Fibroblast of gingiva (primary cell): ENCODE measurements at places on chromosomes 6 and 20.
A peak's percentile ranks its signal among the peaks of the same experiment; 100 is the strongest.

DNA sequence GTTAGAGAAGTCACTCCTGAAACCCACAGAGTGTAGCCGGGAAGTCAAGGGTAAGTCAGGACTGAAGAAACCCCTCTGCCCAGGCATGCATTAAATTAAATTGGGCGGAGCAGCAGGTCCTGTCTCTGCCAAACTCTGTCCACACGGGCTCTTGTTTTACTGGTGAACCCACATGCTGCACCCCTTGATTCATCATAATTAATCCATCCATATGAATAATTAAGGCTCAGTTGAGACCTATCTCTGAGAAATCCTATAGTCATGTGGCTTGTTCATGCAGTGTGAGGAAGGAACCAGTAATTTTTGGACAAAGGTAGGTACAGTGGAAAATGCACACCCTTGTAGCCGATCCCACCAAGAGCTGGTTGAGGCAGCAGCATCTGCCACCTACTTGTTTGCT lies 43.0 kb downstream of the PXDC1 start:
- DNase-seq: no peak

GRCh38 chr6:73610444-73611275 lies 43.1 kb downstream of the SLC17A5 start:
- DNase-seq: peak; percentile 55

DNA sequence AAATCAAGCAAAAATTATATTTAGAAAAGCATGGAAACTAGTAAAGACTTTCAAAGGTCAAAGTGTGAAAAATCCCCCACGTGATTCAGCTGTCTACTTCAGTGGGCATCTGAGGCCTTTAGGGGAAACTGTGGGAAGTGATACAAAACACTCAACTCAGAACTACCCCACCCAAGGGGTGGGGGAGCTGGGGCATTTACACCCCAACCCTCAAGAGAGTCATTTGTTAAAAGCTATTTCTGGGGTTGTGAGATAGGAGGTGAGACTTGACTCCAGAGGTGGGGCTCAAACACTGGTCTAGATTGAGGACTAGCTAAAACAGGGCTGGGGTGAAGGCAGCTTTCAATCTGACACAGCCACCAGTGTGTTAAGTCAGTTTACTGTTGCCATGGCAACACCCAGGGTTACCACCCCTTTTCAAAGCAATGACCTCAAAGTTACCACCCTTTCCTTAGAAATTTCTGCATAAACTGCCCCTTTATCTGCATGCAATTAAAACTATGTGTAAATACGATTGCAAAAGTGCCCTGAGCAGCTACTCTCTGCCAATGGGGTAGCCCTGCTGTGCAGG lies 9.9 kb upstream of the GTSF1L start:
- peak; percentile 36 for DNase-seq

DNA sequence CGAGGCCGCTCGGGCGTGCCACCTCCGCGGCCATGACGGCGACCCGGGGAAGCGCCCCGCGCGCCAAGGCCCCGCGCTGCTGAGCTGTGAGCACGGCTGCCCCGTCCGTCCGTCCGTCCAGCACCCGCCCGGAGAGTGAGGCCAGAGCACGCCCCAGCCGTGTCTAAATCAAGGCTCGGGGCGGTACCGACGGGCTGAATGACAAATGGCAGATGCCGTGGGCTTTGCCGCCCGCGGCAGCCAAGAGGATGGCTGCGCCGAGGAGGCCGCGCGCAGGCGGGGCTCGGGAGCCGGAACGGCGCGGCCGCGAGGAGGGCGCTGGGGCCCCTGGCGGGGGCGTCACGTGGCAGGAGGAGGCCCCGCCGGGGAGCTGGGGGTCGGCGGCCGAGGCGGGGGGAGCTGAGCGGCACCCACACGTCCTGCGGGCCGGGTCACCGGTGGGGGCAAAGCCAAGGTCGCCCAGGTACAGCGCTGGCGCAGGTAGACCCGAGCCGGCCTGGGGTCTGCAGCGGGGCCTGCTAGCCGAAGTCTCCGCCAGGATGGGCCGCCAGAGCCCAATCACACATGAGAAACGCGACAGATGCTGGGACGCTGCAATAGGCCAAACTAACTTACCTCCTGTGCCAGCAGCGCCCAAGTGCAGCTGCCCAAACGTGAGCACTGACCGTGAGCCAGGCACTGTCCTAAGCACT lies at the start of gene PLAGL1:
Gene PLAGL1 (minus strand): TSS at position 140 of the 692 bp plus-strand sequence. CDS start 60,123 bp downstream, outside the sequence.
- DNase-seq: peak; percentile 70

GRCh38 chr6:163285691-163286090 lies 128.8 kb upstream of the QKI start:
- DNase-seq: no peak

DNA sequence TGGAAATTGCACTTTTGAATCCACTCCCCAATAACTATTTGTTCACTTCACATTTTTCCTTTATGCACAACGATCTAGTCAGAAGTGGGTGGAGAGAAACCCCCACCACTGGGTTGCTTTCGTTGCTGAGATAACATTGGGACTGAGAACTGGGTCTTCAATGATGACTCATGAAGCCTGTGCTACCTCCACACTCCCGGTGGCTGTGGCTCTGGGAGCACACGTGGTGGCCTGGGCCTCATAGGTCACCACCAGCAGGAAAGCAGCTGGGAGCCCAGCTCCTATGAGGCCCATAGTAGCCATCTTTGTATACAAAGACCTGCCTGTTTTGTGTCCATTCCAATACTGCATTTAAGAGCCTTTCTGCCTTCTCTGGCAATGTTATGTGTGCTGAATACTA lies 178.0 kb upstream of the SASH1 start:
- DNase-seq: no peak
